Hippocampal formation (tissue), 2 donors: ENCODE measurements at places on chromosomes 4 and X.

DNA sequence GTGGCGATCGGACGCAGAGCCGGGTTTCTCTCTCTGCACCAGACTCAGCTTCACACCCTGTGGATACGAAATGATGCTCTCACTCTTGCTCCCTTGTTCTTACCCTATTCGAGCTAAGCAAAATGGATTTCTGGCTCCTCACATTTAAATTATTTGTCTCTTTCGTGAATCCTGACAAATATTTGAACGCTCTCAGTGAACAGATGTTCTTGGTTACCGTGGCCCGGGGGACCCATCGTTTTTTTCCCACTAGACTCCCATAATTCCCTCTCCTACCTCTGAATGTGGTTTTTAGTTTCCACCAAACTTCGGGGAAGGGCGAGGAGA, 630 bp downstream of the SMARCA5 start:
- DNase-seq: no peak

GRCh38 chr4:150581641-150582051, 305 bp upstream of the MAB21L2 start:
- no peak for DNase-seq

GRCh38 chr4:144300616-144301015, 160.1 kb upstream of the GYPA start:
- no peak for DNase-seq

DNA sequence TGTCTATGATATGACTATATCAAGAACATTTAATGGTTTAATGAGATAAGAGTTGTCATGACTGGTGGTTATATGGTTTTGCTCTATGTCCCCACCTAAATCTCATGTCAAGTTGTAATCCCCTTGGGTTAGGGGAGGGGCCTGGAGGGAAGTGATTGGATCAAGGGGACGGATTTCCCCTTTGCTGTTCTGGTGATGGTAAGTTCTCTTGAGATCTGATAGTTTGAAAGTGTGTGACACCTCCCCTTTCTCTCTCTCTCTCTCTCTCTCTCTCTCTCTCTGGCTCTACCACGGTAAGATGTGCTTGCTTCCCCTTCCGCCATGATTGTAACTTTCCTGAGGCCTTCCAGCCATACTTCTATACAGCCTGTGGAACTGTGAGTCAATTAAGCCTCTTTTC, 803.4 kb downstream of the TRIML1 start:
- DNase-seq: no peak

DNA sequence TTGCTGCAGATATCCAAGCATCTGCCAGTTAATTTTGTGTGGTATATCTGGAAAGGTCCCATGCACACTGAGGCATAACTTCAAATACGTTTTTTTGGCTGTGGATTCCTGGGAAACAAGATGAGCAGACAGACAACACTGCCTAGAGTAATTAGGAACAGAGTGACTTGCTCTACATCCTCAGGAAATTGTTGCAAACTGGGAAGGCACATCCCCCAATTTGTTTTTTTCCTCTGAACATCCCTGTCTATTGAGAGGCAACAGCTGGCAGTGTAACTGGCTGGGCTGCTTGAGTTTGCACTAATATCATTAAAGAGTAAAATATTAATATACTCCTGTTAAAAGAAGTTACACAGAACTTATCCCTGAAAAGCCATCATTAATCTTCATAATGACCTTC, 207.7 kb upstream of the SLIT2 start:
- no peak for DNase-seq

DNA sequence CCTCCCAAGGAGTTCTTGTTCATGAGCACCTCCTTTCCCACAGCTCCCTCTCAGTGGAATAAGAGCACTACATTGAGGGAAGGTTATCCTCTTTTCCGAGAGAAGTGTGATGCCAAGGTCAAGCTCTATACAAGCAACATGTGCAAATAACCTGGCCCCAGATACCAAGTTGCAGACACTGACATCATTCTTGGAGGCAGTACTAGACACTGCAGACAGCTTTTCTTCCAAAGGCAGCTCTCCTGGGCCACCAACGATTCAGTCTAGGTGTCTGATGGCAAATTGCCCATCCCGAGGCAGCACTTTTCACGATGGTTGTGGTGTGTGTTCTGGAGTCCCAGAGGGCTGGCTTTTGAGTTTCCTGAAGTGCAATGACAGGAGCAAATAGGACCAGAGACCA, 384.9 kb downstream of the TLL1 start:
- DNase-seq: no peak

- no peak for DNase-seq
Measured at GRCh38 chr4:141540643-141541042, 95.7 kb upstream of the IL15 start.

DNA sequence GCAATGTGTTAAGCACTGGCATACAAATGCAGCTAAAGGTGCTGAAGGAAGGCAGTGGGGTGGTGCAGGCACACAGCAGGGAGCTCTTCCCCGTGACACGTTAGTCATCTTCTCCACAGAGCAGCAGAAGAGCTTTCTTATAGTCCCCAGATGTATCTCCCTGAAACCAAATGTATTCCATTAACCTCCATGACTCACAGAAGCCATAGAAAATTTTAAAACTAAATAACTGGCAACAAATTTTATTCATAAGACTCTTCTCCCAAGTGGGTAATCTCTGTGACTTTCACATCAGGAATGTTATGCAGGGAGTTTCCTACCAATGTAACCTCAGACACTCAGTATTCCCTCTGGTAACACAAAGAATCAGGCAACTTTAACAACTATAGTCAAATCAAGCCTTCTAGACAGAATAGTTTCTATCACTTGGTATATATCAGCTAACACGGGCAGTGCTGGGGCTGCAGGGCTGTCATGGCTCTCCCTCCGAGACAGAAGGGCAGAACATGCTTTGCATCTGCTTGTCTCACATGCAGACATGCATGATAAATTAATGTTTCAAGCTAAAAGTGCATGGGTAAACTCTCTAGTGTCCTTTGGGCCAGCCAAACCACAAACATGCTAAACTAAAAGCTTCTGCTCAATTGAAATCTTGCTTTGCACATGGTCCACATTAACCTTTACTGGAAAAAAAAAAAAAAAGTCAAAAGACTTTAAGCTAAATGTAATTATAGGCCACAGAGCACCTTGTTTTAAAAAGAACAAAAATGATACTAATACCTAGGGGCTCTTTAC, 28.2 kb downstream of the ANXA5 start:
- DNase-seq: no peak

DNA sequence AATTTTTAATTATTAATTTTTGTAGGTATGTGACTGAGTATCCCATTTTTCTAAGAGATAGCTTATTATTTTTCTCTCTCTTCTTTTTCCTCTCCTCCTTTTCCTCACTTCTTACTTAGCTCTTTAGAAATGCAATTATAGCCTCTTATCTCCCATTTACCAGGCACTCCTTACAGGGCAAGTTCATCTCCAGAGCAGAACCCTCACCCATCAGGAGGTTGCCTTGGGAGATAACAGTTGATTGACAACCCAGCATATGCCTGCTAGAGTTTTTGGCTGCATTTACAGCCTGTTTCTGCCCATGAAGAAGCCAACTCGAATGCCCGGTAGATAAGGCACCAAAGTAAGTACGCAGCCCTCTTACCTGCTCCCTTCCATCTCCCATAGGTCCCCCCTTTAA, 572.9 kb upstream of the ZFP42 start:
- DNase-seq: no peak

GRCh38 chrX:120251471-120252011, 929 bp downstream of the ZBTB33 start:
- no peak for DNase-seq

- no peak for DNase-seq
Measured at GRCh38 chr4:87005690-87006425, 71.0 kb downstream of the AFF1 start.

- no peak for DNase-seq
Measured at GRCh38 chr4:155047755-155048154, 160.7 kb upstream of the NPY2R start.

GRCh38 chr4:92599044-92599443, 295.3 kb downstream of the GRID2 start:
- no peak for DNase-seq

DNA sequence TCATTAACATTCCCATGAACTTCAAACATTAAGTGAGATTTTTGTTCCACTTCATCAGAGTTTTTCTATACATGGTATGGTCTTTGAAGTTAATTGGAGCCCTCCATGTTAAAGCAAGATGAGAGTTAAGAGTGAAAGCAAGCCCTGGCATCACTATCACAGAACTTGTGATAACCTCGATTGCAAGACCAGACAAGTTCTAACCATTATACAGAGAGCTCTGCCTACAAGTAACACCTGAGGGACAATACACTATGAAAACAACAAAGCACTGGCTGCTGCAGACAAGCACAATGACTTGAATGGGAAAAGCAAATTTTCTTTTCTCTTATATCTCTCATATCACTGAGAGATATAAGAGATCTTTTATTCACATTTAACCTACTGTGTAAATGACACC, 126.6 kb upstream of the GYPA start:
- DNase-seq: no peak

DNA sequence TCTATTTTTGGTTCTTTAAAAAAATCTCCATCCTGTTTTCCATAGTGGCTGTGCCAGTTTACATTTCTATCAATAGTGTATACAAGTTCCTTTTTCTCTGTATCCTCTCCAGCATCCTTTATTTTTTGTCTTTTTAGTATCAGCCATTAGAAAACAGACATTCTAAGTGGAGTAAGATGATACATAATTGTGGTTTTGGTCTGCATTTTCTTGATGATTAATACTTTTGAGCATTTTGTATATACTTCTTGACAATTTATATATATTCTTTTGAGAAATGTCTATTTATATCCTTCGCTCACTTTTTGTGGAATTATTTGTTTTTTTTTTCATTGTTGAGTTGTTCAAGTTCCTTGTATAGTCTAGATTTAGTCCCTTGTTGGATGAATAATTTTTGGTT, 382.2 kb upstream of the SPOCK3 start:
- DNase-seq: no peak

DNA sequence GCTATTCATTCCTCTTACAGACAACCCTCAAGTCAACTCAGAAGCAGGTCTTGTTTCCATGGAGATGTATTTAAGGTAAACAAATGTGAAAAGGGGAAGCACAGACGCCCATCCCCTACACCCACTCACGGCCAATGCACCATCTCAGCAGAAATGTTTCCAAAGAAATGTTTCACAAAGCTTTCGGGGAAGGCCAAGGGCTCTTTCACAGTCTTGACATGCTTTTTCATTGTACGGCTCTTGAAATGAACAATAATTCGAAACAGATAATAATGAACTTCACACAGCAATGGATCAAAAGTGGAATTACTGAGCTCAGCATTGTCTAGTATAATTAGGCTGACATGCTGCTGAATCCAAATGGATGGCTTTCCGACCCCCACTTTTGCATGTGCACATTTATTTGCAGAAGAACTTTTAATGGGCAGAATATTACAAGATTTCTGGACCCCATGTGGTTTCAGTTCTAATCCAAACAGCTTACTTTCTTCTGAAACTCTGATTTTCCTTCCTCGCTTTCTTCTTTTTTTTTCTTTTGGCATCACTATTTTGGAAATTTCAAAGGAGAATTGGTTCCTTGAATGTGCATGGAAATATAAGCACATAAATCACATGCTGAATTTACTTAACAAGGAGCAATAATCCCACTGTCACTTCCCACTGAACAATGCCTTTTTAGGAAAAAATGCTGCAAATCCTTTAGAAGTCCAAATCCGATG, 160.9 kb downstream of the SMIM20 start:
- no peak for DNase-seq

- no peak for DNase-seq
Measured at GRCh38 chr4:130675266-130675665, 1579.3 kb downstream of the C4orf33 start.

- no peak for DNase-seq
Measured at GRCh38 chr4:110124711-110125110, 73.7 kb downstream of the ELOVL6 start.
